Heart right ventricle (tissue), 16 donors: ENCODE measurements at places on chromosomes 7 and 10.

GRCh38 chr10:95877881-95878280 is 29.9 kb upstream of the CC2D2B start:
- DNase-seq = no peak

GRCh38 chr10:46220187-46220586 is 66.6 kb upstream of the ANTXRL start:
- no peak for DNase-seq

GRCh38 chr10:60661637-60662036 is 116.6 kb upstream of the CDK1 start:
- no peak for DNase-seq

- DNase-seq = no peak
These were observed 50.6 kb upstream of the FZD9 start for GRCh38 chr7:73382934-73383503.

GRCh38 chr7:26321435-26321834 is 29.8 kb downstream of the SNX10 start:
- DNase-seq = no peak

DNA sequence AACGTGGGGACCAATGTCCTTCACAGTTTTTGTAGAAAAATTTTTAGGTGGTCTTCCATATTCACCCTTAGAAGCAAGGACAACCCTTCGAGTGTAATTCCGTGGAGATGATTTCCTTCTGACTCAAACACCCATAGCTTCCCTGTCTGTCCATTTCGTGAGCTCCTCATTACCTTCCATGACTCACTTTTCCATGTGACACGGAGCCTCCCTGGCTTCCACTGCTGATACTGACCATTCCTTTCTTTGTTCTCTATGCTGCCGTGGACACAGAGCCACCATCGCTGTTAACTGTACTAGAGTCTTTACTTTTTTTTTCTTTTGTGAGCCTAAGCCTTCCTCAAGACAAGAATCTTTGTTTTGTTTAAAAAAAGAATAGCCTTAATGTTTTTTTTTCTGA is 12.5 kb upstream of the ARMS2 start:
- no peak for DNase-seq

DNA sequence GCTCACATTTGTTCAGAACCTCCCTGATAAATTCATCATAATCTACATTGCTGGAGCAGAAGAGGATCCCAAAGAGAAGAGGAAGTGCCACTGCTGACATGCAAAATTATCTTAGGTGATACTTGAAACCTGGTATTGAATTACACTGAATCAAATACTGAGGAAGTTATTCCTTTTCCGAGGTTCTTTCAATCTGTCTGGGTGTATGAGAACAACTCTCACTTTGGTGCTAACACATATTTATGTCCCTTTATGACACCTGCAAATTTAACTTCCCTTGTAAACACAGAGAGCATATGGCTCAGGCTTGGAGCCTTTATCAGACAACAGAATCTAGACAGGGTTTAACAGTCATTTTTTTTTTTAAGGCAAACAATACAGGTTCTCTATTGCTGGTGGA is 131.4 kb downstream of the SRPK2 start:
- DNase-seq = no peak

- DNase-seq = no peak
These were observed 48.8 kb upstream of the SAMD8 start for GRCh38 chr10:75062506-75063299.

GRCh38 chr10:54800741-54801421 is at the start of gene PCDH15:
PCDH15 (minus strand) TSS chr10:54801231; CDS start chr10:54664262, 136,969 bp downstream.
- peak; percentile 24 for DNase-seq

DNA sequence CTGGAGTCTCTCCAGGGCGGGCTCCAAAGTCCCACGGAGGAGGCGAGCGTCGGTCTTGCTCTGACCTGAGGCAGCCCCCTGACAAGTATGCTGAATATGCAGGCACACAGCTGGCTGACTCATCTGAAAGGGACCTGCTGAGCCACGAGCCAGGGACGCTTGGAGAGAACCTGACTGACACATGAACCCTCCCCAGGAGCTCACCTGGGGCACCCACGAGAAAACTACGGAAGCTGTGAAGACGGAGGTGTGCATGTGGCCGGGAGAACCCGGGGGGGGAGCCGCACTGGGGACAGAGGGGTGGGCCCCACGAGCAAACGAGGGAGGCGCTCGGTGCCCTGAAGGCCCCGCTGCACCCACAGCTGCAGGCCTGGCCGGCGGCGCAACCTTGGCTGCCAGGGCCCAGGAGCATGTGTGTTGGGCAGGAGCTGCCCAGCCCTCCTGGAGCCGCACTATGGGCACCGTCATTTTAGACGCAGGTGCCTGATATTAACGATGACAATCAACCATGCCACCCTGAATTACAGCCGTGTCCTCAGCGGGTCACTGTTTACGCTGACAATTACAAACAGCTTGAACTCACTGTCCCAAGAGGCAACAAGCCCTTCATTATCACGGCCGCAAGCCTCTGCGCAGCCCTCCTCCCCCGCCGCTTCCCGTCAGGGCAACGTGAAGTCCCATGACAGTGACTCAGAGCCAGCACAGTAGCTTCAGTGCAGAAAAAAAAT is 64.7 kb downstream of the DIP2C start:
- peak; percentile 72 for DNase-seq

DNA sequence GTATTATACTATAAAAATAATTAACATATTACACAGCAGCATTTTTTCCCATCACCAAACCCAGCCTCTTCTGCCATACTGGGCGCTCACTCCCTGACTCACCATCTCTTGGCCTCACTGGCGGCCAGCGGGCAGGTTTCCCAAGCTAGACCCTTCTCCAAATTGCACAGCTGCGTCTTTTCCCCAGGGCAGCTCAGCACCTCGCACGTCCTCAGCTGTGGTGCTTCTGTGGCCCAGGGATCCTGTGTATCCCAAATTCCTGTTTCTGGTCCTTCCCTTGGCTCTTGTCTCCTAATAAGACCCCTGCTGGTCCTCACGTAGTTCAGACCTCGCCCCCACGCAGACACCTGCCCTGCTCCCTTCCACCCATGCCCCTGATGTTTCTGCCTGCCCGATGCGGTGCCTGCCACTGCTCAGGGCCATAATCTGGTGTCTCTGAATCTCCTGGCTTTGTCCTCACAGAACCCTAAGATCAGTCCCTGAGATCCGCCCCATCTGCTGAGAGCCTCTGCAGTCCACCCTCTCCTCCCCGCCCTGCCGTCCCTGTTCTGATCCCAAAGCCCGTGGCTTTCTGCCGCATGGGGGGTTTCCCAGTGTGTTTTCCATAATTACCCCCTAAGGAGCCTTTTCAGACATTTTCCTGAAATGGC is 290.1 kb downstream of the TCERG1L start:
- DNase-seq = no peak

DNA sequence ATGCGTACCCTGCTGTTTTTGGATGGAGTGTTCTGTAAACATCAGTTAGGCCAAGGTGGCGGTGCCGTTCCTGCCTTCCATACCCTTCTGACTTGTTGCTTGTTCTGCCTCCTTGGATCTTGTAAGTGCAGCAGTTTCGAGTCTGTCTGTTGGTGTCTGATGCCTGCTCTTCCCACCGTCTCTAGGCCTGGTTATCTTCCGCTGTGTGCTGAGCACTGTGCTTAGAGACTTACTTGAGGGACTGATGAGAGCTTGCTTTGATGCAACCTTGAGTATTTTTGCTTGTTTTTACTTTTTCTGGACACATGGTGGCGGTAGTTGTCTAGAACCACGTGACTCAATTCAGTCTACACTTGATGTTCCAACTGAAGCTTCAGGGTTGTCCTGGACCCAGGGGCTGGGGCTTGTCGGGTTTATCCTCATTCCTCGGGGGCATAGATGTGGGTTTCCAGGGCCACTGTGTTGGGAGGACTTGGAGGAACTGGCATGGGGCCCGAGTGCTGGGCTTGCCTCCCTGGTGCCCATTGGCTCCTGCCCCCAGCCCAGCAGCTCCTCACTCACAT is 14.4 kb upstream of the SPRN start:
- no peak for DNase-seq

- DNase-seq = no peak
These were observed 129.9 kb upstream of the ZNF32 start for GRCh38 chr10:43778571-43778970.
